AG04449 (cell line): ENCODE measurements at places on chromosomes 1 and 21.

DNA sequence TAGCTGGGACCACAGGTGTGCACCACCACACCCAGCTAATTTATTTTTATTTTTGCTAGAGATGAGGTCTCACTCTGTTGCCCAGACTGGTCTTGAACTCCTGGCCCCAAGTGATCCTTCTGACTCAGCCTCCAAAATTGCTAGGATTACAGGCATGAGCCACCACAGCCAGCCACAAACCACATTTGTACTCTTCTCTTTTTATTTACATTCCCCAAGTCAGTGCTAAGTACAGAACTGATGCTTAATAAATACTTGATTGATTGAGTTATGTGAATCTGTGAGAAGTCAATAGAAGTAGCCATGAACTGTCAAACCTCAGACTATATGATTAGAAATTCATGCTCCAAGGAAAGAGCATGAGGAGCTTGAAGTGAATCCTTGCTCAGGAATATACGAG lies 48.5 kb upstream of the S1PR1 start:
- no peak for DNase-seq

DNA sequence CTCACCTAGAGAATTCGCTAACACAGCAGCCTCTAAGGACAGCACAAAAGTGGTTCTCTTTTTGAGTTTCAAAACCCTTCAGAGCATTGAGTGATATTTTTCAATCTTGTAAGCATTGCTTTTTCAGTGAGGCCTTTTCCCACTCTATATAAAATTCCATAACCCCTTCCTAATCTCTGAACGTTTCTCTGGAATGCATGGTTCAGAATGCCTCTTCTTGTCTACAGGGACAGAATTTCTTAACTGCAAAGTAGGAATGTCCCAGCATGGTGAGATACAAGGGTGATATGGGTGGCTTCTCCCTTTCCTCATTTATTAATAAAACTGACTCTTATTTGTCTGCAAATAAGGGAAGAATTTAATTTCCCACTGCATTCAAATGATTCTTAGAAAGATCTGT lies 377.9 kb downstream of the LTN1 start:
- DNase-seq = no peak

DNA sequence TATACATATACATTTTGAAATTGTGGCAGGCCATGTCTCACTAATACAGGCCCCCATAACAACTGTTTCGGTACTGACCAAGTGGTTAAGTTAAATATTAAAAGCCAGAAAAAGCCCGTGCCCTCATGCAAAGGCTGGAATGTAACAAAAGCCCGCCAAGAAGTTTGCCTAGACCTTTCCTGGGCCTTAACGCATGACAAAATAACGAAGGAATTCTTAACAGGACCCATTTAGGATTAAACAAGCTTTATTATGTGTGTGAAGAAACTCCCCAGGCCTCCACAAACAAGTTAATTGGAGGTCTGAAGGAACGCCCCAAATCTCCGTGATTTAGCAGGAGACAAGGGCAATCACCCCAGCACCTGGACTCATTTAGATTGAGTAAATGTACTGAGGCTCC lies 42.4 kb downstream of the TNFSF4 start:
- no peak for DNase-seq

- DNase-seq = no peak
Measured at GRCh38 chr1:201773764-201774163, 55.2 kb upstream of the IPO9 start.

DNA sequence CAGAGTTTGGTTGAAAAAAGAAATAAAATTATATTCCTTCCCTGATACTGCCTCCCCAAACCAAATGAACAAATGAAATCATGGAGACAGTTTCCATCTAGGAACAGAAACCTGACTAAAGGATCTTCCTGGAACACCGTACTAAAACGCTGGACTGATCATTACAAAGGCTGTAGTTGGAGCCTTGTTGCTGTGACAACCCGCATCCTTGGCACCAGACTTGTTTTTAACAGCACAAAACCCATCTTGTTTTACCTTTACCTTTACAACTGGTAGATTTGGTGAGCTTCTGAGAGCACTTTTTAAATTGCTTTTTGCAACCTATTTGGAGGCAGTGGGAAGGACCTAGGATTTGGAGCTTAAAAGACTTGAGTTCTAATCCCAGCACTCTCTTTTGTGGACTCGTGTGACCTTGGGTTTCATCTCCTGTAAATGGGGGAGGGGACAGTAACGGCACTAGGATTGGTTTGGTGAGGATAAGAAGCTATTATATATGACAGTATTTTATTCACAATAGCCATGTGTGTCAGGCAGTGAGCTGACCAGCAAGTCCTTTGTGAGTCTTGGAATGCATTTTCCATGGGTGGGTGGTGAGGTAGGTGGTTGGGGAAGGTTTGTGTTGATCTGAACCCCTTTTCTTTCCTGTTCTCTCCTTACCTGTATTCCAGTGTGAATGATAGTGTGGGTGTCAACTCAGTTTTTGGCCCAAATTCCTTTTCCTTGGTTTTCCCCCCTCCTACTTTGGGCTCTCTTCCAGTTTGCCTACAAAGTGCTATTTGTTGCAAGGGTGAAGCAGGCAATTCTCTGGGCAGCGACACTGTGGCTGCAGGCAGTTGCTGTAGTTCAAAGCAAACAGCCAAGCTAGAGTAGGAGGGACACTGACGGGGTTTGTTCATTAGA lies 12.6 kb downstream of the LRRC8D start:
- no peak for DNase-seq

DNA sequence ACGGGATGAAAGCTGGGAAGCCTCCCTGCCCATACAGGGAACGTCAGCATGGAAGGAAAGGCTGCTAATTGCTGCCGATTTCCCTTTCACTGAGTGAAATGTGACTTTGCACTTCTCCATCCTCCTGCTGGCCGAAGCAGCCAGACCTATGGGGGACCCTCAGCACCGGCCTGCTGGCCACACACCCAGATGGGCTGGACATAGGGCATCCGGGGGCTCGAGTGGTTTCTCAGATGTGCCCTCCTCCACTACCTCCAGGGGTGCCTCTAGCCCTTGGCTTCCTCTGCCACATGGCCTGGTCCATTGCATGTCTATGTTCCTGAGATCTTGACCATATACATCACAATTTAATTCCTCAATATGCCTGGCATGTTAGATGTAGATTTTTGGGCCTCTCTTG lies 79.7 kb downstream of the LRRN2 start:
- DNase-seq = no peak

DNA sequence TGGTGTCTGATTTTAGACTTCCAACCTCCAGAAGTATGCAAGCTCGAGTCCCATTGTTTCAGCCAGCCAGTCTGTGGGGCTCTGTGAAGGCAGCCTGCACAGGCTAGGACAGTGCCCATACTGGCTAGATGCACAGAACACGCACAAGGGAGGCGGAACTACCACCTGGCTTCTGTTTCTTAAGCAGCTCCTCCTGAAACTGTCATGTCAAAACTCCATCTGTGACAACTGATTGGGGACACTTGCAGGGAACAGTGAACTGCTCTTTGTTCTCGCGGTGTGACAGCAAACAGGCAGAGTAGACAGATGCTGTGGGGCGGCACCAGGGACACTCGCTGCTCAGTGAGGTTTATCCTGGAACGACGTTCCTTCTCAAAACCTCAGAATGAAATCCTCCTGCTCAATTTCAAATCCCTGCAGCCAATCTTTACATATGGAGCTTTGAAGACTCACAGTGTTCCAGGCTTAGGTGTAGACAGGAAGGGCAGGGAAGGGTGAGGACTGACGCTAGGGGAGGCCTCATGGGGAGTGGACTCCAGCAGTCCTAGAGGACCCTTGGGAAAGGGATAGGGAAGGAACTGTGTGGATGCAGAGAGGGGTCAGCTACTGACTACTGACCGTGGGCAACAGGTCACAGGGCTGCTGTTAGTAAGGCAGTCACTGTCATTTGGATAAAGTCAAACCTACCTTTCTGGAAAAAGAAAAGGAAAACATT lies 73.8 kb downstream of the ERG start:
- no peak for DNase-seq

DNA sequence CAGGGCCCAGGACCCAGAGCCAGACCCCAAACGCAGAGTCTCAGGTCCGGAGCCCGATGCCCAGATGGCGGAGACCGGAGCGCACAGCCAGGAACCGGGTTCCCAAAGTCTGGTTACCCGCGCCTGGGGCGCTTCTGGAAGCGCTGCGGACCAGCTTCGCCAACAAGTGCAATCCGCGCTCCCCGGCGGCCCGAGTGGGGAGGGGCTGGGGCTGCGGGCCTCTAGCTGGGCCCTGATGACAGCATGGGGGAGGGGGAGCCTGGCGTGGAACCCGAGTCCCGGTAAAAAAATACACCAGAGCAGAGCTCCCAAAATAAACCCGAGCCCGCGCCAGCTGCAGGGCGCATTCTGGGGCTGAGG lies 494 bp downstream of the NT5C1A start:
- DNase-seq = no peak

GRCh38 chr1:93670141-93670540 lies 11.5 kb downstream of the BCAR3 start:
- no peak for DNase-seq

DNA sequence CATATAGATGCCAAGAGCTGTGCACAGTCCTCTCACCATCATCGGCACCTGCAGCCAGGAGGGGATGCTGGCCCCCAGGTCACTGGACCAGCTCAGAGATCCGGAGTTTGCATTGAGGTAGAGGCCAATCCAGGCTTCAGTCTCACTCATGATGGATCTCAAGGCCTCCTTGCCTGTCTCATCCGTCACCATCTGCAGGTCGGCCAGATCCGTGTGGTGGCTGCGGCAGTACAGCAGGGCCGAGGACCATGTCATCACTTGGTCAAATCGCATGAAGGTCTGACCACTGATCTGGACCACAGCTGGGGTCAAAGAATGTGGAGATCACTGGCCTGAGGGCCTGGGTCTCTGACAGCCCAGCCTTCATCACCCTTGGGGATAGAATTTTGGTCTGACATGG lies 6.6 kb downstream of the CLEC20A start:
- DNase-seq = no peak

- no peak for DNase-seq
Measured at GRCh38 chr21:36265431-36265830, 54.6 kb upstream of the MORC3 start.

- DNase-seq = no peak
Measured at GRCh38 chr1:234901491-234902049, 227.1 kb downstream of the TOMM20 start.

DNA sequence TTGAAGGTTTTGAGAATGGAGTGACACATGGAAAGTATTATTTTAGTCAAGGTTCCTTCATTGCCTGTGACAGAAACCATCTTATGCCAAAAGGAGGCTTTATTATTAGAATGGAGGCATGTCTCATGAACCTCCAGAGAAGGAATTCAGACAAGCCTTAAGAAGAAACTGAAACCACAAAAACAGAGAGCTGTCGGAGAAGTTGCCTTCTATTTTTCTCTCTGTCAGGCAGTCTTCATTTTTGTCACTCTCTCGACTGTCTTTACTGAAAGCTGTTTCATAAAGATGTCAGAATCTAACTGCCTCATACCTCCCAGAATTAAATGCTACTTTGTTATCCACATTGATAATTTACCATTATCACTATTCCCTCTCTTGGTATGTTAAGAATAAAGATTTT lies 434.7 kb upstream of the ADGRL4 start:
- DNase-seq = no peak

DNA sequence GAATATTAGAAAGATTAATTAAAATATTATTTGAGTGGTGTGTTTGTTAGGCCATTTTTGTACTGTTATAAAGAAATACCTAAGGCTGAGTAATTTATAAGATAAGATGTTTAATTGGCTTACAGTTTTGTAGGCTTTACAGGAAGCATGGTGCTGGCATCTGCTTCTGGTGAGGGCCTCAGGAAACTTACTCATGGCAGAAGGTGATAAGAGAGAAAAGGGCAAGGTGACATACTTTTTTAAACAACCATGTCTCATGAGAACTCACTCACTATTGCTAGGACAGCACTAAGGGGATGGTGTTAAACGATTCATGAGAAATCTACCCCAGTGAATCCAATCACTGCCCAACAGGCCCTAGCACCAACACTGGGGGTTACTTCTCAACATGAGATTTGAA lies 56.7 kb upstream of the RGS21 start:
- no peak for DNase-seq

DNA sequence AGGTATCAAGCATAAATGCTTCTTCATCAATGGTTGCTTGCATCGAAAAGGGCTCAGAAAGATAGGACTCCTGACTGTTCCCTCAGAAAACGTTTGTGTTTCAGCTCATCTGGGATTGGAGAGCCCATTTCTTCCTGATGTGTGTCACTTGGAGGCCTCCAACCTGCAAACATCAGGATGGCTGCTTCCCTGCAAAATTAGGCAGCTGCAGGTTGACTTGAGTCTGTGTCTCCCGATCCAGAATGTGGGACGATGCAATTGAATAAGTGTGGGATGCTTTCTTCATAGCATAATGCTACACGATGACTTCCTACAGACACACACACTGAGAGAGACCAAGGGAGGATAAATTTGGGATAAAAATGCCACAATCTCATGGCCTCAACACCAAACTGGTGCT lies 42.2 kb downstream of the OLIG1 start:
- no peak for DNase-seq

DNA sequence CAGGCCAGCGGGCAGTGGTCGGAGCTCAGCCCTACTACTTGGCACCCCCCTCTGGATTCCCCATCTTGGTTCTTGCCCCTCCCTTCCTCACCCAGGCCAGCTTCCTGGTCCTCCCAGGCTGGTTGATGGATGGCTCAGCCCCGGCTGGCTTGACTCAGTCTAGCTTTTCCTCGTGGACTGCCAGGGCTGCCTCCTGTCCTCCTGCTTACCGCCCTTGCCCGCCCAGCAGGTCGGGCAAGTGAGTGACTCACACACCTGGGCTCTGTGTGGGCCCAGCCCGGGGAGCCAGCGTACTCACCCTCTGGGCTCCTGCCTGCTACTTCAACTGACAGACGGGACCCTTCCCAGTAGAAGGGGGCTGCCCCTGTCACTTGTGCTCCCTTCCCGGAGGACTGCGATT lies 19.5 kb upstream of the ARHGEF10L start:
- DNase-seq = no peak

- no peak for DNase-seq
Measured at GRCh38 chr1:156852418-156852874, 6.5 kb downstream of the INSRR start.

GRCh38 chr1:12232221-12232620 lies 2.4 kb downstream of the VPS13D start:
- DNase-seq = no peak

DNA sequence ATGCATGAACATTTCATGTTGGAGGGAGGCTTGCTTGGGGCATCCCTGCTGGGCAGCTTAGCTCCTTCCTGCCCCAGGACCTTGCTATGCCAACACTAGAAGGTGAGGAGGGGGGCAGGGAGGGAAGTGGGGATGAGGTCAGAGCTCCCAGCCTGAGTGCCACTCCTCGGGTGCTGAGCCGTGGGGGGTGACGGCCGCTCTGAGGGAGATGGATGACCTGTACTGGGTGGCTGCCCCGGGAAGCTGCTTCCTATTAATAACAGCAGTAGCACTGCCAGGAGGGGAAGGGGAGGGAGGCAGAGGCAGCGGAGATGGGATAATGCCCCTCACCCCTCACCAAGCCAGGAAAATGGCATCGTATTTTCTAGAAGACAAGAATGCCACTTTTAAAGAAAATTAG lies 60.6 kb downstream of the UBIAD1 start:
- no peak for DNase-seq

- DNase-seq = no peak
Measured at GRCh38 chr1:63856924-63857323, 83.1 kb downstream of the ROR1 start.
